ENCODE measurements at places on chromosomes 7 and 10.

DNA sequence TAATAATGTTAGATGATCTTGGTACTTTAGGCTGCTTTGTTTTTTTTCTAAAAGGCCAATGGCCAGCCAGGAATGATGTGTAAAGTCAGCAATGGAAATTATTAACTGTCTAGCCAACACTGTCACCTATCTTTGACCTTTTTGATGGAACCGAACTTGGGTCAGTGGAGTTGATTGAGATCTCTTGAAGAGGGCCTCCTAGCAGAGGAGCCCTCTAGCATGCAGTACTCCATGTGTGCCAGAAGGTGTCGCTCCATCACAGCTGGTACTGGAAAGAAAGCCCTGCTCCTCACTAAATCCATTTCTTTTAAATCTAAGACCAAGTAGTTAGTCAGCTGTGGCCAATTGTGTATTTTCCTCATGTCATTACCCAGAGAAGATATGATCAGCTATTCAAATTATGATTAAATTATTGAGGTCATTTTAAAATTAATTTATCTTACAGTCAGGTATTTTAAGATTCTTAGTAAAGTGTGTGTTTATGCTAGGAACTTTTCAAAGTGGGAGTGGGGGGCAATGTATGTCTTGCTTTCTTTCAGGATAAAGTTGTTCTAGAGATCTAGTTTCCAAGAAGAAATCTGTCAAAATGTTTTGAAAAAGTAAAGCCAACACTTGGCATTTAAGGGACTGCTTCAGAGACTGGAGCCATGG, 33.1 kb upstream of the CROT start:
- DNase-seq: peak; percentile 70

DNA sequence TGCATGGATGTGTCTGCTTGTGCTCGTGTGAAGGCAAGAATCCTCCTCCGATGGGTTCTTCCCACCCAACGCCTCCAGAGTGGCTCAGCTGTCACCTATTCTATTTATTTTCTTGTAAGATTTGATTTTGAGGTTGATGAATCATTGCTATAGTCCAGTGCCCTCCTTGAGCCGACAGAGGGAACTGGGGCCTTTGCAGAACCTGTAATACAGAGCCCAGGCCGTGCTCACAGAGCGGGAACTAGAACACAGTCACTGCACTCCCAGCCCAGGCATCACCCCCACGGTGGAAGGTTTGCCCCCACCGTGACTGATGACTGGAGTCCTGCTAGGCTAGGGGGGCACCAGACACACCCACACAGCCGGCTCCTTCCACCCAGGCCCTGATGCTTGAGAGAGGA, 2.0 kb downstream of the RARRES2 start:
- no peak for DNase-seq

- DNase-seq: no peak
These were observed 48.3 kb upstream of the FAM171A1 start for GRCh38 chr10:15419279-15419874.

DNA sequence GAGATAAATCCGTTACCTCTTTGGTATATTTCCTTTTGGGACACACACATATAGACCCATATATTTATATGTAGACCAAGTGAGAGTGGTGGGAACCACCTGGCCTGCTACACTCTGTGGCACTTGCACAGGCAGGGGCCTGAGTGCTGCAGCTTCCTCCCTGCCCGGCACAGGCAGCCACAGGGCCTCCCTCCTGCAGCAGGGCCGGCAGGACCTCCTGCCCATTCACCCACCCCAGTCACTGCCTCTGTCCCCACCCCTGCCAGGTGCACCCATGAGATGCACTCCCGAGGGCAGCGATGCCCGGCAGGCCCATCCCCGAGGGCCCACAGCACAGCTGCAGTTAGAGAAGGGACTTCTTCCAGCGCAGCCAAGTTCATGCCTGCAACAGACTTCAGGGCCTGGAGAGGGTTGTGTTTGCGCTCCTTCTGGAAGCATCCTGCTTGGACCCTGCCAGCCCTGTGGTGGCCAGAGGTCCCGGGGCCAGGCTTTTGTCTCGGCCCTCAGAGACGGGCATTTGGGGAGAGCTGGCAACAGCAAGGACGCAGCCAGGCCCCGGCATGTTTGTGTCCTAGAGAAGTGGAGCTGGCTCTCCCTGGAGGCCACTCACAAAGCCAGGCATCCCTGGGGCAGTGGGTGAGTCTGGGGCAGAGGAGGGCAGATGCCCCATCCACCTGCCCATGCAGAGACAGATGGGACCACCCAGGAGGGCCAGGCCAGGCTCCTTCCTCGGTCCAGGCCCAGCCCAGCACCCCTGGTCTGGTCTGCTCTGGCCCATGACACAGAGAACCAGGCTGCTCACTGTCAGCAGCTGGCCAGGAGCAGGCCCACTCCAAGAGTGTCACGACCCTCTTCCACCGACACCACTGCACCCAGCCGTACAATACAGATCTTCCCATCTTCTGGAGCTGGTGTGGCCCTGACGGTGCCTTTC, 41.4 kb downstream of the PWWP2B start:
- DNase-seq: no peak

- peak; percentile 69 for DNase-seq
These were observed 79.4 kb downstream of the VWC2 start for GRCh38 chr7:49852619-49853462.

GRCh38 chr7:16021851-16022250, 335.4 kb upstream of the MEOX2 start:
- DNase-seq: no peak

DNA sequence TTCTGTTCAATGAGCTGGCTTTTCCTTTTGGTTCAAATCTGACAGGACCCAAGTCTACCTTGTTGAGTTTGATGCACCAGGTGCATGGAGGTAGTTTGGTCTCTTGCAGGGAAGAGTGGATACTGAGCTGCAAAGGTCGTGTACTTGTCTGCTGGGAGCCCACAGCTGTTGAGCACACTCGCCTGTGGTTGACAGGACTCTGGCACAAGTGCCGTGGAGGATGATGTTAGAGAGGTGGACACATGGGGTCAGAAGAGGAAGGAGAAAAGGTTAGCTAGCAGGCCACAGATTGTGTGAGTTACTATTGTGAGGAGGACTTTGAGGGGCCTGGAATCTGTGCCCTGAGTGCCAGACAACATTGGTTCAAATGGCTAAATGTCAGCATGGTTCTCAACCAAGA, 197.3 kb downstream of the CREB5 start:
- no peak for DNase-seq

DNA sequence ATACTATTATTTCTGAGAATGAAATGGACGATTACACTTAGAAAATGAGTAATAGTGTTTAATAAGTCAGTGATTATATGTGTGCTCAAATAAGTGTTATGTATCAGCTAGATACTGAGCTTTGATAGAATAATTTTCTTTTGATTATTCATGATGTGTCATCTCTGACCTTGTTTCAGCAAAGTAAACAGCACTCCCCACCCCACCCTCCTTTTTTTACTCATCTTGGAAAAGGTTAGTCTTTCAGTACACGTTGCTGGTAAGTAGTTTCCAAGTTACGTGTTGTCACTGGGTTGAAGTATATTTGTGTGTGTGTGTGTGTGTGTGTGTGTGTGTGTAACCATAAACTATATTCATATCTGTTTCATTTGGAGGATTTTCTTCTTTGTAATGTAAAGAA, 84.1 kb downstream of the GNAI1 start:
- DNase-seq: no peak

GRCh38 chr7:73602721-73603651, 21.3 kb downstream of the MLXIPL start:
- no peak for DNase-seq

DNA sequence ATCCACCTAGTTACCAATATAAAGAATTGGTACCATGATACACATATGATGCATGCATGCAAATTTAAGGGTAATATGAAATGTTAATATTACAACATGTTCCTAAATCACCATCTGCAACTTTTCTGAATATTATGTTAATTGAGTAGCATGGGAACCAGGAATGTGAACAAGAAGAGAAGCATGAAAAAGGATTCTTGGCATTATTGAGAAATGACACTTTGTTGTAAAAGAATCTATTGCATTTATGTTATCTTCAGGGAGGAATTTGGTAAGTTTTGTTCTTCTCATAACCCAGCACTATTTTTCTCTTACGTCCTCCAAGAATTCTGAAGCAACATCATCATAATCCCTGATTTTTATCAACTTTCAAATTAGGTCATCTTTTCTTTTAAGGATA, 159.9 kb upstream of the SLC25A13 start:
- DNase-seq: no peak

GRCh38 chr7:78254726-78255055, 456.1 kb downstream of the PHTF2 start:
- no peak for DNase-seq
